ENCODE measurements at places on chromosomes 2 and 18.
A peak's percentile ranks its signal among the peaks of the same experiment; 100 is the strongest.

GRCh38 chr2:118845522-118846441 is 1.7 kb downstream of the EN1 start:
- DNase-seq = no peak

- peak; percentile 29 for DNase-seq
These were observed 68.2 kb upstream of the MC2R start for GRCh38 chr18:13983506-13983905.

DNA sequence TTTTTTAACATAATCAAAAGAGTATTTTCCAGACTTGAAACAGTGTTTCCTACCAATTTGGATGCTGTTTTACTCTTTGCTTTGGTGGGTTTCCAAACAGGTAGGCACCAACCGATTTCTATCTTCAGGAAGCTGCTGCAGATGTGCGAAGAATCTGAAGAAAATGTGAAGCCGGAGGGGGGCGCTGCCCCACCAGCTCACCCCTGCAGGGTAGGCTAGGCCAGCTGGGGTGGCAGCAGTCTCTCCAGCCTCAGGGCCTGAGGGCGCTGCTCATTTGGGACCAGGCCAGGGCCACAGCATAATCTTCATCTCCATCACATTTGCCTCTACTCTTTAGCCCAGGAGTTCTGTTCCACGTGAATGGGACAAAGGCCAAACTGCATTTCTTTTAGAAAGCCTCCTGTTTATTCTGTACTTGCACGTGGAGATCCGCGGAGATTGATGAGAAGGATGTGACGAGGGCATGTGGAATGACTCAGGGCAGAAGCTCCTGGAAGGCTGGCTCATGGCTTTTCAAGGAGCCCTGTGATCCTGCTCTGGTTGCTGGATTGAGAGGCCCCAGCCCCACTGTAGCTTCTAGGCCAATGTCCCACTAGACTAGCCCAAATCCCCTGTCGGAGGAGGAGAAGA is 84.2 kb upstream of the FAM136A start:
- no peak for DNase-seq

GRCh38 chr2:180653481-180653880 is 326.9 kb upstream of the UBE2E3 start:
- no peak for DNase-seq

DNA sequence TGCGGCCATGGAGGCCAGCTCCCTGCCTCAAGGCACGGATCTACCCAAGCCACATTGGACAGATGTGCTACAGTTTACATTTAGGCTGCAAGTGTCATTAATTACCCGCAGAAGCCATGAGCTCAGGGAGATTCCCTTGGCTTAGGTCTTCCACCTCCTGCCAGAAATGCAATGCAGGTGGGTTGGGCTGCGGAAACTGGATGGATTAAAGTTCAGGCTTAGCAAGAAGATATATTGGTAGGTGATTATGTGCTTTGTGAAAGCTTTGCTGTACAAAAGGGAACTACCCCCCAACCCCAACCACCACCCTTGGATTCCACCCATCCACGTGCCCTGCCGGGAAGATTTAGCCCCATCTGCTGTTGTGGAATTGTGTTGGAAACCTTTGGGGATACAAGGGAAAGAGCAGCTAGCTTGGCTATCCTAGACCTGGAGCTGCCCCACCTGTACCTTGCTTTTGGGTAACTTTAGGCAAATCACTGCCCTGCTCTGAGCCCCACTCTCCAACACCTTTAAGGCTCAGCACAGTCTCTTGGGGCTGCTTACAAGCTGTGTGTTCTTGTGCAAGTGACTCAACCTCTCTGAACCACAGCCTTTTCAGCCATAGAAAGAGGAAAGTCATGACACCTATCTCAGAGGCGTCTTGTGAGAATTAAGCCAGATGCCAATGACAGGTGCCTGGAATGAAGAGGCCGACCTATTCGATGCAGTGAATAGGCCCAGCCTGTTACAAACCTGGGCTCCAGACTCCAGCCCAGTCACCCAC is 141.6 kb upstream of the GLI2 start:
- no peak for DNase-seq

- no peak for DNase-seq
These were observed 33.4 kb downstream of the MFSD6 start for GRCh38 chr2:190441564-190441963.

- no peak for DNase-seq
These were observed 61.0 kb downstream of the CDCA7 start for GRCh38 chr2:173415431-173416381.

DNA sequence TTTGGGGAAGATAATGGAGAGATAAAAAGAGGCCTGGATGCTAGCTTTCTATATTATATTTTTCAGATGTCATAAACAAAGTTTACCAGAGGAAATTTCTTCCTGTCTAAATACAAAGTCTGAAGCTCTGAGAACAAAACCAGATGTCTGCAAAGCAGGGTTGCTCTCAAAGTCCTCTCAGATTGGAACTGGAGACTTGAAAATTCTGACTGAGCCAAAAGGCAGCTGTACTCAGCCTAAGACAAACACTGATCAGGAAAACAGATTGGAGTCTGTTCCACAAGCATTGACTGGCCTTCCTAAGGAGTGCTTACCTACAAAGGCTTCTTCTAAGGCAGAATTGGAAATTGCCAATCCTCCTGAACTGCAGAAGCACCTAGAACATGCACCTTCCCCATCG is 25.1 kb downstream of the KDM3A start:
- no peak for DNase-seq

GRCh38 chr2:237702441-237703391 is 75.3 kb downstream of the LRRFIP1 start:
- no peak for DNase-seq

DNA sequence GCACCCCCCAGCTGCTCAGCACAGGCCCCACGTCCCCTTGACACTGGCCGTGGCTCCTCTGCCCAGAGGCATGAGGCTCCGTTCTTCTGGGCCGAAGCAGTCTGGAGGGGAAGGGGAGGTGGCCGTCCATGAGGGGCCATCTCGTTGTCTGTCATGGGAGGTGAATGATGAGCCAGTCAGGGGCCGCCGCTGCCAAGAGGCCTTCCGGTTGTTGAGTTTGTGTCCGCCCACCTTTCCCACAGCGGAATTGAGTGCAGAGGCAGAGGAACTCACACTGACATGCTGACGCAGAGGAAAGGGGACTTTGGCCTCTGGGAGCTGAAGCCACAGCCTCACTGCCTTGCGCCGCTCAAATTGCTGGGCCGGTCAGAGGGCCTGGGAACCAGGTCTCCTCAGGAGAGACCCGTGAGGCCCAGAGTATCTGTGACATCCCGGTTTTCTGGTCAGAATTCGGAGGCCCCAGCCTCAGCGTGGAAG is 268.4 kb downstream of the ATAD2B start:
- DNase-seq = no peak

- DNase-seq = peak; percentile 39
These were observed 136.7 kb upstream of the CAVIN2 start for GRCh38 chr2:191983591-191983990.

GRCh38 chr2:208042041-208042440 is 16.7 kb upstream of the PLEKHM3 start:
- DNase-seq = no peak

GRCh38 chr2:100752628-100753333 is 67.2 kb upstream of the NPAS2 start:
- DNase-seq = no peak

GRCh38 chr2:164836907-164837306 is 4.7 kb downstream of the COBLL1 start:
- no peak for DNase-seq

GRCh38 chr2:225207043-225207442 is 164.8 kb upstream of the DOCK10 start:
- no peak for DNase-seq

GRCh38 chr2:152127628-152128027 is 28.8 kb upstream of the CACNB4 start:
- no peak for DNase-seq

GRCh38 chr2:117360586-117360985 is 453.9 kb upstream of the DDX18 start:
- DNase-seq = no peak

DNA sequence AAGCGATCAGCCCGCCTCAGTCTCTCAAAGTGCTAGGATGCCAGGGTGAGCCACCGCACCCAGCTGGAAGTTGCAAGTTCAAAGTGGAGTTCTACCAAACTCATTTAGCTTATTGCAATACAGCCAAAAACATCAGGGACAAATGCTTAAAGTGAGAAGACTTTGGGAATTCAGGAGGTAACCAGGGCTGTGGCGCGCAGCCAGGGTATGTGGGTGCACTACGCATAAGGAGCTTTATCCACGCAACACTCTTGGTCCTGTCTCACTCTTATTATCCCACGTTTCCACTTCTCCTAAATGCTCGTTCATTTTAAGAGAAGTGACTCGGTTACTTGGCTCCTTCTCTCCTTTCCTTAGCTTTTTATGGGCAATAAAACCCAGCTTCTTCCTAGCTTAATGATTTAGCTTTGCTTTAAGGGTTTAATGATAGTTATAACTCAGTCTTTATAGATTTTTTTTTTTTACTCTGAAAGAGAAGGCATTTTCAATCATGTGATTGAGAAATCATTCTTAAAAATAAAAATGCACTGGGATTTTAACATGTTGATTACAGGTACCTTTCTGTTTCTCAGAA is 199.8 kb downstream of the KCNE4 start:
- DNase-seq = no peak

DNA sequence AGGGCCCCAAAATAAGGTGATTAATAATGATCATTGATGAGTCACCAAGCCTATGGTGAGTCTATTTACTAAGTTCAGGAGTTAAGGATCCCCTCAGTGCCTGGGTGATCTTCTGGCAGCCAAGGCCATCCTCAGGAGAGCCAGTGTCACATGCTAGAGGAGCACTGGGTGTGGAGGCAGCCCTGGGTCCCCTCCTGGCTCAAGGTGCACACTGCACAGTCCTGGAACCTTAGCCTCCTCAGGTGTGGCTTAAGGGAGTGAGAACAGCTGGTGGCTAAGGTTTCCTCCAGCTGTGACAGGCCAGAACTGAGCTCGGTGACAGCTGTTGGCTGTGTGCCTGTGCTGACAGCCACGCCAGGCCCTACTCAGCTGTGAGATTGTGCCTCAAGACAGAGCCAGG is 52.1 kb upstream of the ACAA2 start:
- no peak for DNase-seq

GRCh38 chr2:109563288-109563687 is 50.5 kb downstream of the SEPTIN10 start:
- no peak for DNase-seq

DNA sequence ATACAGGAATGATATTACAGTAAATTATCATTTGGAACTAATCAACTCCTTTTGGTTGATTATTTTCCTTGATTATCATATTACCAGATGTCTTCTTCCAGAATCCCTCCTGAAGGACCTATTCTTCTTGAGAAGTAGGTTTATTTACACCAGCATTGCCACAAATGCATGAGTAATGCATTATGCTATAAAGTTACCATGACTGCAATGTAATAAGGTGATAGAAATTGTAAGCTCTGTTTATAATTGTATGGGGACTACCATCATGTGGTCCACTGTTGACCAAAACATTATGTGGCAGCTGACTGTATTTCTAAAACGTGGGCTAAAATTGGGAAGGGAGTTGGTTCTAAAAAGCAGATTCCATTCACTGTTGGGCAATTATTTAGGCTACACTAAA is 602.2 kb downstream of the NYAP2 start:
- no peak for DNase-seq

- DNase-seq = no peak
These were observed 26.8 kb upstream of the NABP1 start for GRCh38 chr2:191650896-191651773.

- no peak for DNase-seq
These were observed 110.0 kb downstream of the KCNE4 start for GRCh38 chr2:223161873-223162458.

- DNase-seq = peak; percentile 73
These were observed 161.0 kb upstream of the TMEM200C start for GRCh38 chr18:6056171-6056910.

DNA sequence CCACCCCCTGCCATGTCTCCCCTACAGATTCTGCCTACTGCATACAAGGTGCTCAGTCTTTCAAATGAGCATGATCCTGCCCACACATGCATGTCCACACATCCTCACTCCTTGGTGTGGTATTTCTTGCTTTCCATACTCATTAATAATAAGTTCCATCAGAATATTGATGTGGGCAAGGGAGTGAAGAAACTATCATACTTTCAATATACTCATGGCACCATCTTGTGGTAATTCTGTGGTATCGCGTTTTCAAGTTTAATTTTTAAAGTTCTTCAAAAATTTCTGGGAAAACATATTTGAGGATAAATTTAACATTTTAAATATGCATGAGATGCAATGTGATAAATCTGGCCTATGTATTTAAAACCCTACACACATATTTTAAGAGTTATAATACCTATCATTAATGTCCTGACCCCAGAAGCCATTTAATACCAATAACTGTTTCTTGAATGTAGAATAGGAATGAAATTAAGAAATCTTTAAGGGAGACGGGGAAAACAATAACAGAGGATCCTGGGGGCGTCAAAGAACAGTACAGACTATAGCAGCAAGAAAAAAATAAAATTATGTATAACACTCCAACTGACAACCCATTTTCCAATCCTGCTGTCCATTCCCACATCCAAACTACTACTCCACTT is 110.1 kb downstream of the ZNF385B start:
- DNase-seq = peak; percentile 90

DNA sequence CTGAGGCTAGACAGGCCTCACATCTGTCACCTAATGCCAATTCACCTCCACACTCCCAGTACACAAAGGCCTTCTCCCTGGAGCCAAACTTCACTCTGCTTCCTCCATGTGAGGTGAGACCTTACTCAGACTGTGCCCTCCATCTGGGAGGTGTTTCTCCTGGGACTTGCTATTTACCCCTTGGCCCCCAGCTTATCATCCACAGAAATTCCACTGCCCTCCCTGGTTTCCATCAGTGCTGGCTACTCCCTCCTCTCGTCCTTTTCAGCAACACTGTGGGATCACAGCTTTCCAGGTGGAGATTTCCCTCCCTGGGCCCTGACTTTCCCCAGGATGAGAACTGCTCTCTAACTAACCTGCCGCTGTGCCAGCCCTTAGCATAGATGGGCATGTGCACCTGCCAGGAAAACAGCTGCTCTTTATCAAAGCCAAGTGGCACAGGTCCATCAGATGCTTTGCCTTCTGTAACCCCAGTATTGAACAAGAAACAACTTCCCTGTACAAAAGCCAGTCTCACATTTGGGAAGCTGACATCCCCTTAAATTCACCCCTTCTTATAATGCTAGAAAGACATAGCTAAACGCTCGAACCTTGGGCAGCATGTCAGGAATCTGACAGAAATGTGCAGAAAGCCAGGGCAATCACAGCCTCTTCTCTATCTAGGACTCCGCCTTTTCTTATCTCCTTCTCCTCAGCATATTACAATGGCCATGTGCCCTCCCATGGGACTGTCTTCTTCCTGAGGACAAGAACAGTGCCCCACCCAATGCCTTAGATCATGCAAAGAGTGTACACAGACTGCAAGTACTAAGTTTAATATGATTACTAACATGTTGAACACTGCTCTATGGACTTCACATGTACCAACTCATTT is 535.5 kb upstream of the ID2 start:
- peak; percentile 45 for DNase-seq

DNA sequence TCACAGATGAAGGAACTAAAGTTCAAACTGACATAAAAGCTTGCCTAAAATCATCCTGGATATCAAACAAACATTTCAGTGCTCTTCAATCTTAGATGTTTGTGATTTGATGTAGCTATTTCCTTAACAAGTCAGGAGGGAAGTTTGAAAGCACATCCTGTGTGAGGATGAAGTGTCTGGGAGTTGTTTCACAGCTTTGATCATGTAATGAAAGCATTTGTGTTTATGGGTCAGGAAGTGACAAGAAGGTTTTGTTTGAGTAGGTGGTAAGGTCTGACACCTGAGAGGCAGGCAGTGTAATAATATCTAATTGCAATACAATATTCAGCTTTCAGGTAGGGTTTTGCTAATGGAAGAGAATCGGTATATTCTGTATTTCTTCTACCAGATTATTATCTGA is 26.0 kb upstream of the CSRNP3 start:
- peak; percentile 23 for DNase-seq

GRCh38 chr2:207974216-207974605 is 51.1 kb downstream of the PLEKHM3 start:
- no peak for DNase-seq
